ENCODE measurements at places on chromosomes 1 and 21. TPM values are rescaled to one million over a fixed set of nuclear protein-coding genes. Genes with fewer than 3 reads are reported as not detected.

CFAP141 gene
- total RNA-seq: not detected

LEMD1 gene
- total RNA-seq: not detected

NPHS2 gene
- total RNA-seq: not detected

CELA2A gene
- total RNA-seq: not detected

CD5L gene
- not detected for total RNA-seq

RABIF gene
- 6.4 TPM for total RNA-seq

A3GALT2 gene
- total RNA-seq: not detected

ADAM30 gene
- total RNA-seq: not detected

KRTAP19-3 gene
- not detected for total RNA-seq

EPHX1 gene
- total RNA-seq: 72.3 TPM

FCAMR gene
- not detected for total RNA-seq

LY9 gene
- total RNA-seq: not detected

TSACC gene
- not detected for total RNA-seq

Measured in esophagus muscularis mucosa (tissue), 4 donors.